CD4-positive, alpha-beta memory T cell (primary cell): ENCODE measurements at places on chromosomes 4 and X.

DNA sequence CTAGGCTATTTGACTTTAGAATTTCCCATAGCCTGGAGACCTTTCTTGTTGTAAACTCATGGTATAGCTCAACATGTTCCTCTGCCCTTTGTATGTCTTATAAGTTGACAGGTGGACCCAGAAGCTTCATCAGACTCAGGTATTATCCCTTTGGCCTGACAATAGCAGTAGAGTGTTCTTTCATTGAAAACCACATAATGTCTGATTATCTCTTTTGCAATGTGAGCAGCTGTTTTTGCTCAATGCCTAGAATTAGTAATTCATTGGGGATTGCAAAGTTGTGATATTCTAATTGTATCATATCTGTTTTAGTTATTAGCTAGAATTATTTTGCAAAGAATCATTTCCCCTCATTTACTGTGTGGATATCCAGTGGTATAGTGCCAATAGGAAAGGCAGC lies 27.5 kb downstream of the TBC1D19 start:
- no peak for DNase-seq

- DNase-seq, result no peak
Measured at GRCh38 chrX:130418740-130419139, 17.0 kb downstream of the RBMX2 start.

DNA sequence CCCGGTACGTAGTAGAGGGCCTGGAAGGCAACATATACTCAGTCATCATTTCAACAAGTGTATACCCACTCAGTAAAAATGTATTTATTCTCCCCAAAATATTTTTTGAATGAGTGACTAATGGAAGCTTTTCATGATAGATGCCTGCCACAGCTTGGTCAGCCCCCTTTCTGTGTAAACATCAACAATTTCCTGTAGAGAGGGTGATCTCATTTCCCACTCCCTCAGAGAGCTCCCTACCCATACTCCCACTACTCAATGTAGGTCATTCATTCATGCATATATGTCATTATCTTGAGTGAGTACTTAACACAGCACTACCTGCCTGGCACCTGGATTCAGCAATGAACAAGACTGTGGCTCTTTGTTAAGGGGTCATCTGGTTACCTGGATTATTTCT lies 81.9 kb downstream of the STK32B start:
- DNase-seq, result no peak

DNA sequence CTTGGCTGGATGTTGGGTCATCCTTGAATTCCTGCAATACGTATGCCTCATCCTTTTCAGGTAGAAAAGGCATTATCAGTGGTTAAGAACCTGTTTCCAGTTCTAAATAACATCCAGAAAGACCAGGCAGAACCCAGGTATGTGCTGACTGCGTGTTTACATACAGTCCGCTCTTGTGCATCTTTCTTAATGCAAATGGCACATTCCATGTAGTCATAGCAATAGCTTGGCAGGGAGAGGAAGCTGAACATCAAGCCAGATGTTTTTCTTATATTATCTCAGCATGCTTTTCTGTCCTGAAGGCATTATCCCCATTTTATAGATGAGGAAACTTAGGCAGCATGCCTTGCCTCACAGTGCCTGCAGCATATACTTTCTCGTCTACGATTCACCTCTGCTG lies 2.1 kb downstream of the DCLK2 start:
- DNase-seq, result no peak

DNA sequence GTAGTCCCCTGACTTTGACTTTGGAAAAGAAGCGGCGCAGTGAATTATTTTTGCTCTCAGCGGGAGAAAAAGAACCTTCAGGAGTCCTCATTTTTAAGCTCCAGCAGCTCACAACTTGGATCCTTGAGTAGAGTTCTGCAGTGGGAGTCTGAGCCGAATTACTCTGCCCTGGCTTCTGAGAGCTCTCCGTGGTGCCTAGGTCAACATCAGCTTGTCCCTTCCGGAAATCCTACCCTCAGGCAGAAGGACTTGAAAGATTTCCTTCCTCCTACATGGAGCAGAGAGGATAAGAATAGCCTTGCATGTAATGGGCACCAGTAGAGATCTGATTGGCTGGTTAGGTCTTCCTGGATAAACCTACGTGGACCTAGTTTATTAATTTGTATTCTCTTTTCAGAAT lies 549.7 kb upstream of the TENM3 start:
- no peak for DNase-seq

DNA sequence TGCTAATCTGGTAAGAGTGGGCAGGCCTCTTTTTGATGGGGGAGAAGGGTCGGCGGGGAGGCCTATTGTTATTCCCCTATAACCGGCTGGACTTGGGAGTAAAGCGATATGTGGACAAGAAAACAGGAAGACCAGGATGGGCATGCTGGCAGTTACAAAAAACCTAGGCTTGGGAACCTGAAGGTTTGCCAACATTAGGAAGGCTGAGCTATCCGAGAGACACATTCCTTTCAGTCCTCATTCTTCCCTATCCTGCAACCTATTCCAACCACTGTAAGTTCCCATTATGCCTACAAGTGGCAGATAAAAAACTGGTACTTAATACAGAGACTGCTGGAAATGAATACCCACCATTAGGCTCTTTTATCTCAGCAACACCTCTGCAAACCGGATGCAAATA lies 32.4 kb upstream of the CT47C1 start:
- no peak for DNase-seq
